ENCODE measurements at places on chromosomes 13 and 19.

DNA sequence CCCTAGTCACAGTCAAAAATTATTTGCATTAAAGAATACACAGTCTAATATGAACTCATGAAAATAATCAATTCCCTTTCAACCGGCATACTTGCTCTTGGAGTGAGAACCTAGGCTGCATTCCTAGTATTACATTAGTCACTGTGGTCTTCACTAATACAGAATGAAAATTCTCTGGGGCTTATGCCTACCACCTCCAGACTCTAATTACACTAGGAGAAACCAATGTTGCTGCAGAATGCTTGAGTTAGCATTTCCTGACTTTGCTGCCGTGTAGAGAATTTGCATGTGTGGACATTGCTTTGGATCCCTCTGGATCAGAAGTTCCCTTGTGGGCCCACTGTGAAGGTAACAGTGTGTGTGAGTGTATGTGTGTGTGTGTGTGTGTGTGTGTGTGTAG lies 87.8 kb downstream of the CCNA1 start:
- no peak for DNase-seq

DNA sequence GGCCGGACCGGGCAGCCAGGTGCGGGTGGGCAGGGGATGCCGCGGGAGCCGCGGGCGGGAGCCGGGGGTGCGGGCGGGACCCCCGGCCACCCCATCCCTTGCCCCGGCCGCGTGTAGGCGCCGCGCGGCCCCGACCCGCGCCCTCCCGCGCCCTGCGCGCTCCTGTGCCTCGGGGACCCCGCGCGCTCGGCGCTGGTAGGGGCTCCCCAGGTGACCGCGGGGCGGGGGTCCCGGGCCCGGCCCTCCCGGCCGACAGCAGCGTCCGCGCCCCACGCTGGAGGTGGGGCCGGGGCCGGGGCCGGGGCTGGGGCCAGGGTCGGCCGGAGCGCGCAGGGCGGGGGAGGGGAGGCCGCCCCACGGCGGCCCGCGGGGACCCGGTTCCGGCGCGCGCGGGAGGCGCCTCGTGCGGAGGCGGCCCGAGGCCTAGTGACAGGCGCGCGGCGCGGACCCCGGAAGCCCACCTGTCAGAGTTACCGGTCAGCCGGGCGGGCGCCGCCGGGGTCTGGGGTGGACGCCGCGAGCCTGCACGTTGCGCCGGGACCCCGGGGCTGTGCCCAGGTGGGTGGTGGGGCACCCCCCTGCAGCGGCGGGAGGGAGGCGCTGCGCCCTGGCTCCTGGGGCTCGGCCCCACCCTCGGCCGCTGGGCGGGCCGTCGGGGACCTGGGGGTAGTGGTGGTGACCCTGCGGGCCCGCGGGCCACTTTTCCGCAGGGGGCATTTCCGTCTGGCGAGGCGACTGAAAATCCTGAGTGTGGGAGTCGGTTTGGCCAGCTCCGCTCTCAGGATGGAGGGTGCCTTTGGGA lies 518 bp downstream of the TFDP1 start:
- no peak for DNase-seq

DNA sequence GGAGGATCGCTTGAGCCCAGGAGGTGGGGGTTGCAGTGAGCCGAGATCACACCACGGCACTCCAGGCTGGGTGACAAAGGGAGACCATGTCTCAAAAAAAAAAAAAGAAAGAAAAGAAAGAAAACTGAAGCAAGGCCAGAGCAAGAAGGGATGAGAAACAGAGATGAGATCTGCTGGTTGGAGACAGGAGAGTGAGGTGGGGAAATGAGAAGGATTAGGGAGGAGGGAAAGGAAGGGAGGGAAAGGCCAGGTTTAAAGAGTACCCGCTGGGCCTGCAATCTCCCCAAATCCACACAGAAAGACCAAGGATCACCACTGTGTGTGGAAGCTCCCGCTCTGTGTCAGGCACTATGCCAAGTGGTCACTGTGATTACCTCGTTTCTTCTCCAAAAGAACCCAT lies 16.3 kb upstream of the LYPD3 start:
- DNase-seq = no peak

DNA sequence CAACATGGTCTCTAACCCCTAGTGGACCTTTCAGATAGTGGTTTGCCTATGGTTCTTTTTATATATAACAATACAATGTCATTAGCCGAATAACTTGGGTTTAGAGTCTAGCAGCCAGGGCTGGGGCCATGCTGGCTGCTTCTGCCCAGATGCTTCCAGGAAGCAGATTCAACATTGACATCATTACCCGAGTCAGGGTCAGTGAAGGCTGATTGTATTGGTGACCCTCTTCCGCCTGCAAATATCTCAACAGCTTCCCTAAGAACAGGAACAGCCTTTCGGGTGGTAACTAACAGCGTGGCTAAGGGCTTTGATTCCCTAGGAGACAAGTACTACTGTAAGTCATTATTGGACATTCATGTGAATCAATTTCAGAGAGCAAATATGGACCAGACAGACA lies 476.4 kb downstream of the UQCRFS1 start:
- DNase-seq = no peak

- no peak for DNase-seq
These were observed 569 bp downstream of the POLR1D start for GRCh38 chr13:27622102-27622820.
